Suppressor macrophage (primary cell): ENCODE measurements at places on chromosomes 1 and 21.
A peak's percentile ranks its signal among the peaks of the same experiment; 100 is the strongest.

DNA sequence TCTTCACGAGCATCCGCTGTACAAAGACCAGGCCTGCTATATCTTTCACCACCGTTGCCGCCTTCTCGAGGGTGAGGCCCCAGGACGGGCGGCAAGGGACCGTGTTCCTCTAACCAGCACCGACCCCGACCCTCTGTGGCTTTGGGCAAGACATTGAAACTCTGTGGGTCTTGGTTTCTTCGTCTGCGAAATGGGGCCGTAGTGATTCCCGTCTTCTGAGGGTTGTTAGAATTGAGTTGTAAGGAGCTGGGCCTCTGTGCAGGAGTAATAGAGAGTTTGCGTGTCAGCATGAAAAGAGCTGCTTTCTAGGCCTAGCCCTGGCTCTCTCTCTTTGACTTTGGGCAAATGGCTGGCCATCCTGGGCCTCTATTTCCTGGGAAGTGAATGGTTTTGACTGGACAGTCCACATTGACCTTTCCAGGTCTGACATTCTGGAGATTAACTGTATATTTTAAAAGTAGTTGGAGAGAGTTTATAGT, 591 bp downstream of the MRPL37 start:
- no peak for DNase-seq

DNA sequence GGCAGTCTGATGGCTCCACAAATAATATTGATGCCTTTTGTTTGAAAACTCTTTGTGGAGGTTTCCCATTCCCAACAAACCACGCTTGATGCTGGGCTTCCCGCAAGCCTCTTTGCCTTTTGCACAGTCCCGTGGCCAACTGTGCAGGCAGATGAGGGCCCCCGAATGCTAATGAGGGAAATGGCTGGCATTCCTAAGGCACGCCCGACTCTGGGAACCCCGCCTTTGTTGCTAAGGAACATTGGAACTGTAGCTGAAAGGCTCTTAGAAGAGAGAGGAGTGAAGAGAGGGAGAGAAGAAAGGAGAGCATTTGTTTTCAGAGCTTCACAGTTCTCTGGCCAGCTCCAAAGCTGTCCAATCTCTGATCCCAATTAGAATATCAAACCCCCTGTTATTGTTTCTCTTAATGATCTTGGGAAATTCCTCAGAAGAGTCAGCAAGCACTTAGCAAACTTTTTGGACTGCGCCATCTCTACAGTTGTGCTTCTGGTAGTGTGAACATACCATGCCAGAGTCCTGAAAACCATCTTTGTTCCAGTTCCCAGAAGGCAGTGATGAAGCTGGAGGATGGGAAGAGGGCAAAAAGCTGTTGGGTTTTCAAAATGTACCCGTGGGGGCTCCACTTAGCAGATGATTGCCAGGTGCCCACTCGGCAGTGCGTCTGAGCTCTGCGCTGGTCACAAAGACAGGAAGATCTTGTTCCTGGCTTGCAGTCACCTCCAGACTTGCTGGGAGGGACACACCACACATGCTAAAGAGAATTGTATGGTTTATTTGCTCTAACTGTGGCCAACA, 60.1 kb upstream of the CYP2J2 start:
- DNase-seq, result no peak

GRCh38 chr1:17502326-17502778, 37.1 kb upstream of the ARHGEF10L start:
- peak; percentile 96 for DNase-seq

DNA sequence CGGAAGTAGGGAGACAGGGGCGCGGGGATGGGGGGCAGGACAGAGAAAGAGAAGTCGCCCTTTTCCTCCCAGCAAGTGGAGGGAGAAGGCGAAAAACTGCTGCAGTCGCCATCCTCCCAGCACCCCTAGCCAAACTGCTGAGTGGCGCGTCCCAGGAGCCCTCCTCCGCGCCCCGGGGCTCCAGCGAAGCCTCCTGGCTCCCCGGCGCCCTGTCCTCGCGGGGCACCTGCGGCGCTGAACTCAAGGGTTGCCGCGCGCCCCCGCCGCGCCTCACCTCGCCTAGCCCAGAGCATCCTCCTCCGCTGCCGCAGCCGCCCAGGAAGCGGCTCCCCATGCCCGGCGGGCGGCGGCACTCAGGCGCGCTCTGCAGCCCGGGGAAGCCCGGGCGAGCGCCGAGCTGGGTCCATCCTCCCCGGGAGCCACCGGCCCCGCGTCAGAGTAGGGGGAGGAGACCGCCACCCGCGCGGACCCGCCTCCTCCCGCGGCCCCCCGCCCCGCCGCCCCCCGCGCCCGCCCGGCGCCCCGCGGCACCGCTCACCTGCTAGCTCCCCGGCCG, at the start of gene DAB1:
DAB1 (minus strand) TSS at position 405 of the 556 bp plus-strand sequence. CDS start 133,030 bp downstream, outside the sequence.
- DNase-seq, result no peak

DNA sequence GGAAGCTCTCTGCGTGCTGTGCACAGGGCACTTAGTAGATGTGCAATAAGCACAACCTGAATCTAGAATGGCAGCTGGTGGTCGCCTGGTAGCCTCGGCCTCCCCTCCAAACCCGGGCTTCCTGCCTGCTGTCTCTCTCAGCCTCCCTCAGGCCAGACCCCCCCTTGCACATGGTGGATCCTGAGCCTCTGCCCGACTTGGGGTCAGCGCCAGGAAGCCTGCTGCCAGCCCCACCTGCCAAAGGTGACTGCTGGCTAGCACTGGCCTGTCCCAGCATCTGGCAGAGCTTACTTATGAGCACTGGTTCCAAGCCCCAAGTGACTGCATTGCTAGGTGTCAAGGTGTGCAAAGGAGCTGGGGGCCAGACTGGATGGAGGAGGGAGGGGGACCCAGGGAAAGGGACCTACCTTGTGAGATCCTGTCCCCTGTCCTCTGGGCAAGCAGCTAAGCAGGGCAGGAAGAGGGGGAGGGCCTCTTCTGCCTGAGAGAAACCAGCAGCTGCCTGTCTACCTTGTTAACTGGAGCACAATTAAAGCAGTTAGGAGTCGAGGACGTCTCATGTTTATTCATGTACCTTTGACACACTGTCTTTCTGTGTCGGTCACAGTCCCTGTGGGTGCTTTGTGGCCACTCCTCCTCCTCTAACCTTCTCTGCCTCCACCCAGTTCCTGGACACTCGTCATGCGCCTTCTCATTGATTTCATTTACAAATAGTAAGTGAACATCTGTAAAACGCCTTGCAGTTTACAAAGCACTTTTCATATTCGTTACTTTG, 100.9 kb downstream of the DDX20 start:
- no peak for DNase-seq

DNA sequence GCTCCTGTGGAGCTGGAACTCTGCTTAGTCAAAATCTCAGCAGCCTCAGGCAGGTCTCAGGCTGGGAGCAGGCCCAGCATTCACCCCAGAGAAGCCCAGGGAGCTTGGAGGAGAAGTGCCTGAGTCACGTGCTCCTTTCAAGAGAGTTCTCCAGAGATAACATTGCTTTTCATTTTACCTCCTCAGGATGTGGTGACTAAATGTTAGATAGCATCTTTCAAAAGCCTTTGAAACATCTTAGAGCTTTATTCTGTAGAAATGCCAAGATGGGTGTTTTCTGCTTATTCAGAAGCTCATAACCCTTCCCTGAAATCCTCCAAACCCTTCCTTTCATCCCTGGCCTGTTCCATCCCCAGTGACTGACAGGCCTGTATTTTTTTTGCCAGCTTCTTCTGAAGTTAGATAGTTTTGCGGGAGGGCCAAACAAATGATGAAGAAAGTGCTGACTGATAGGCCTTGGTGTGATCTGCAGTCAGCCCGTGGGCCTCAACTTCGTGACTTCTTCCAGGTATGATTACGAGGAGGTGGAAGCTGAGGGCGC, 58.0 kb downstream of the PGM1 start:
- no peak for DNase-seq

GRCh38 chr1:220032911-220033310, 13.4 kb downstream of the EPRS1 start:
- DNase-seq, result no peak

- DNase-seq, result peak; percentile 93
Measured at GRCh38 chr1:236156512-236157208, 14.3 kb downstream of the GPR137B start.

DNA sequence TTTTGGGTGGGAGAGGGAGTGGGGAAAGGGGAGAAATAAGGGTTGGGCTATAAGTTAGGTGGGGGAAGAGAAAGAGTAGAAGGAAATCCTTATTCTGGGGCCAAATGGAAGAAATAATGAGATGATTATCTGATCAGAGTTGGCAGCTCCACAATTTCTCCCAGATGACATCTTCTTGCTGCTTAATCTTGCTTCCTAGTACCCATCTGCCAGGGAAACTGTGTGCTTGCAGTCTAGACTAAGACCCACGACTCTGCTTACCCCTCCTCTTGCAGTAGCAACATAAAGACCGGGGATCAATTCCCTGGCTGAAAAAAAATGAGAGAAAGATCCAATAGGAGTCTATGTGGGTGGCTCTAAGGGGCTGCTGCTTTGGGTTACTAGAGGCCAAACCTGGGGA, 95.6 kb downstream of the PAPPA2 start:
- no peak for DNase-seq

DNA sequence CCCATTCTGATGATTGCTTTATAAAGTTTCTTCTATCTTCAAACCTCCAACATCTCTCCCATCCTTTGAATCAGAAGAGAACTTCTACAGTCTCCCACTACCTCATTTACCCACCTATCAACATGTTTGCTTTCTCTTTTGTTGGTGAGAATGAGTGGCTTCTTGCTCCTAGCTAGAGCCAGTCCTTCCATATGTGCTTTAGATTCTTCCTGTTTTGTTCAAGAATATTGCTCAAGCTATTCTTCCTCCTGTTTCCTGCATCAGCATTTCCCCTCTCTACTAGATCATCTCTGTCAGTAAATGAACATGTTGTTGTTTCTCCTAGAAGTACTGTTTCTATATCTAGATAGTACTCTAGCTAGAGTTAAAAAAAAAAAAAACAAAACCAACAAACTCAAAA, 6.3 kb downstream of the ATF6 start:
- peak; percentile 54 for DNase-seq

DNA sequence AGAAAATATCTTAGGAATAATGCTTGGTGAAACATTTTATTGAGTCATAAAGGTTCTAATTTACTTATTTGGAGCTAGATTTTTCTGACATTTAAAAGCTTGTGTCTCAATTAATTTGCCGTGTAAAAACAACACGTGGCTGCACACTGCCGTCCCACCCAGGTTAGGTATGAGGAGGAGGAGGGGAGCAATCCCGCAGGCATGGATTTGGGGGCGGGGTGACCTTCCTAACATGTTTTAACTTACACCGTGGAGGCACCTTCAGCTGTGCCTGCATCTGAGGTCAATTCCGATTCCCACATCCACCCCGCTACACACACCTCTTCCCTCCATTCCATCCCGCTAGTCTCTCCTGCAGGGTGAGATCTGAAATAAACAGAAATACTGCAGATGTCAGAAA, 28.5 kb upstream of the UMODL1 start:
- DNase-seq, result no peak

DNA sequence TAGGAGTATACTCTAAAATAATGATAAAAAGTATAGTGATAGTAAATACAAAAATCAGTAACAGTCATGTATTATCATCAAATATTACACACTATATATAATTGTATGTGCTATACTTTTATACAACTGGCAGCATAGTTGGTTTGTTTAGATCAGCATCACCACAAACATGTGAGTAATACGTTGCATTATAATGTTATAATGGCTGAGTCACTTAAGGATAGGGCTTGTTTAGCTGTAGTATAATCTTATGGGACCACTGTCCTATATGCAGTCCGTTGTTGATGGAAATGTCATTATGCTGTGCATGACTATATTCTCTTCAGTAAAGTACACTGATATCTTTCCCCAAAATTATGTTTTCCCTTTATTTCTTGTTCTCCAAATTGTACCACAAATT, 92.8 kb downstream of the LYPLAL1 start:
- DNase-seq, result no peak

DNA sequence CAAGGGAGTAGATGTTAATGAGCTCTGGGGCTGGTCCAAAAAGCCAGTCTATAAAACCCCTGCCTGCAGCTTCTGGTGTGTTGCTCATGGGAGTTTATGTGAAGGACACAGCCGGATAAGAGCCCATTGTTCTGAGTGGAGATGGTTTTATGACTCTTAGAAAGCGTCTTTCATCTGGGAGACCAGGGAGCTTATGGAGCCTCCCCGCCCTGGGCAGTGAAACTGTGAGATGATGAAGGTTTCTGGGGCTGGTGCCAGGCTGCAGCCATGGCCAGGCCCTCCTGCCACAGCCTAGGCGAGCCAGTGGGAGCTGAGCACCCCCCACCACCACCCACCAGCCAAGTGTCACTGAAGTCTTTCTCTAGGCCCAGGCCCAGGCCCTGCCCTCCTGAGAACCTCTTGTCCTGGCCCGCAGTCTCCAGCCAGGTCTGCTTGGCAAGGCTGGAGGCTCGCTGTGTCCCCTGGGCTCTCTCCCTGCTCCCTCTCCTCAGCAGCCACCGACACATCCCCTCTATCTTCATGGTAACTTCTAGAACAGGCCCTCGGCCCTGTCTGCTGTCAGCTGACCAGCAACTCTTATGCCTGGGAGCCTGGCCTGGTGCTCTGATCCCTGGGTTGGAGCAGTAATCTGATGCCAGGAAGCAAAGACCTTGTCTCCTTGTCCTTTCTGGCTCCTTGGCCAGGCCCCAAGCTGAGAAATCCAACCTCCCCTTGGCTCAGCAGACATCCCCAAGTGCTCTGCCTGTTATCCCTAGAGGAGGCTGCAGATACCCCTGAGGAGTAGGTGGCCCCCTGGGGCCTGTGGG, 7.6 kb upstream of the ARHGEF10L start:
- no peak for DNase-seq

GRCh38 chr1:233278631-233279030, 16.9 kb downstream of the PCNX2 start:
- peak; percentile 41 for DNase-seq

GRCh38 chr1:221739018-221739676, 2.7 kb downstream of the DUSP10 start:
- no peak for DNase-seq
